ENCODE measurements at places on chromosomes 1 and 21. TPM values are rescaled to one million over a fixed set of nuclear protein-coding genes. Genes with fewer than 3 reads are reported as not detected.

GRCh38 chr1:234649432-234650081 lies 39.6 kb upstream of the IRF2BP2 start:
- H3K36me3 ChIP-seq = no peaks in the 10 kb centered on the region
- no peak for DNase-seq
- no peaks in the 10 kb centered on the region for H3K27me3 ChIP-seq
- no peaks in the 10 kb centered on the region for H3K4me1 ChIP-seq

GRCh38 chr1:114094363-114094634 lies 59.4 kb downstream of the SYT6 start:
- DNase-seq = no peak
- H3K36me3 ChIP-seq = no peaks in the 10 kb centered on the region
- no peak overlapping the region for H3K4me3 ChIP-seq
- peaks cover 3% of the 10 kb centered on the region for H3K27me3 ChIP-seq
- H3K4me1 ChIP-seq = no peaks in the 10 kb centered on the region
- H3K27ac ChIP-seq = no peak overlapping the region

LAPTM5 gene
- total RNA-seq = 229 TPM

GRCh38 chr1:19799230-19800075 lies at the start of gene TMCO4:
TMCO4 (minus strand) TSS chr1:19799916; CDS start chr1:19780758, 19,158 bp downstream.
- peaks cover 12% of the 10 kb centered on the region for H3K36me3 ChIP-seq
- H3K27me3 ChIP-seq = no peaks in the 10 kb centered on the region
- peaks cover 24% of the 10 kb centered on the region for H3K4me1 ChIP-seq
- H3K27ac ChIP-seq = peak within 1 kb of the TSS; percentile 92

PKNOX1 gene
- total RNA-seq = 12.6 TPM

- no peaks in the 10 kb centered on the region for H3K36me3 ChIP-seq
- peaks cover 8% of the 10 kb centered on the region for H3K27me3 ChIP-seq
- DNase-seq = no peak
- no peaks in the 10 kb centered on the region for H3K4me1 ChIP-seq
Observed at GRCh38 chr1:208544794-208545193, 300.6 kb upstream of the PLXNA2 start.

DNA sequence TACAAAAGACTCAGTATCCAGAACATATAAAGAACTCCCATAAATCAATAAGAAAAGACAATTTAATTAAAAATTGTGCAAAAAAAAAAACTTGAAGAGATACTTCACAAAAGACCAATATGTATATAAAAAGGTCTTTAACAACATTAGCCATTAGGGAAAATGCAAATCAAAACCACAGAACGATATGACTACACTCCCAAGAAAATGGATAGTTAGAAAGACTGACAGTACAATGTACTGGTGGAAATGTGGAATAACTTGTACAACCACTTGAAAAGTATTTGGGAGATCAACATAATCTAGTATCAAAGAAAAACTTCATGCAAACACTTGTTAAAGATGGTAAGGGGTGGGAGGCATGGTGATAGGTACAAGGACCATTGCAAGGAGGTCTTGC lies 3.9 kb upstream of the CLCA1 start:
- no peak overlapping the region for H3K4me3 ChIP-seq
- no peak overlapping the region for H3K27ac ChIP-seq
- no peaks in the 10 kb centered on the region for H3K36me3 ChIP-seq

DNA sequence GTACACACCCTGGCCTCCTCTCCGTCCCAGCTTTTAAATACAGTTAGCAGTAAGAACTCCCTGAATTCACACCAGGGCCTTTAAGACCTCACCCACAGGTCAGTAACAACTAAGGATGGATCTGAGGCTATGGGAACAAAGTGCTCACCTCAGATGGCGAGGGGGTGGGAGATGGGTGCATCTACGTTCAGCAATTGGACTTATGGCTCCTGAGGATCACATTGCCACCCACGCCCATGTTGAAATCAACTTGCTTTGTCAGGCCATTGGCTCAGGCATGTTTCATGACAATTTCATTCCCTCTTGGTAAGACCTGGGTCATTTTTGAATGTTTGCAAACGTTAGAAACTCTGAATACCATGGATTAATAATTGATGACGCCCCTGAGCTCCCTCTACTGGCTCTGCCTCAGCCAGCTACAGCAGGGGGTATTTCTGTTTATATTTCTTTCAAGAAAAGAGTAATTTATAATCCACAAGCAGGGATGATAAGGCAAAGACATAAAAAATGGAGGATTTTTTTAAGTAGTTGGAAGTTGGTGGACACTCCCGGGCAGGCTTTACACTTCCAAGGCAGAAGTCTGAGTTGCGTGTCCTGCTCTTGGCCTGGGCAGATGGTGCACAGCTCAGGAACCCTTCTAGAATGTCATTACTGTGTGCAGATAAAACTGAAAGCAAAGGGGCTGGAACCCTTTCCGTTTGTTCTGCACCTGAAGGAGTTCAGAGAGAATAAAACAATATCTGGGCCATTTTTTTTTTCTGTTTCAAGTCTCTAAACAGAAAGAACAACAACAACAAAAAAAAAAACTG lies 13.7 kb upstream of the LBR start:
- peak overlapping the region; percentile 28 for H3K4me3 ChIP-seq
- H3K4me1 ChIP-seq = peaks cover 51% of the 10 kb centered on the region
- H3K27me3 ChIP-seq = no peaks in the 10 kb centered on the region
- no peaks in the 10 kb centered on the region for H3K36me3 ChIP-seq

- no peaks in the 10 kb centered on the region for H3K36me3 ChIP-seq
- no peak for DNase-seq
- no peak overlapping the region for H3K27ac ChIP-seq
- no peak overlapping the region for H3K4me3 ChIP-seq
- H3K4me1 ChIP-seq = peaks cover 1% of the 10 kb centered on the region
Observed at GRCh38 chr1:204970937-204971336, 72.1 kb upstream of the CNTN2 start.

DNA sequence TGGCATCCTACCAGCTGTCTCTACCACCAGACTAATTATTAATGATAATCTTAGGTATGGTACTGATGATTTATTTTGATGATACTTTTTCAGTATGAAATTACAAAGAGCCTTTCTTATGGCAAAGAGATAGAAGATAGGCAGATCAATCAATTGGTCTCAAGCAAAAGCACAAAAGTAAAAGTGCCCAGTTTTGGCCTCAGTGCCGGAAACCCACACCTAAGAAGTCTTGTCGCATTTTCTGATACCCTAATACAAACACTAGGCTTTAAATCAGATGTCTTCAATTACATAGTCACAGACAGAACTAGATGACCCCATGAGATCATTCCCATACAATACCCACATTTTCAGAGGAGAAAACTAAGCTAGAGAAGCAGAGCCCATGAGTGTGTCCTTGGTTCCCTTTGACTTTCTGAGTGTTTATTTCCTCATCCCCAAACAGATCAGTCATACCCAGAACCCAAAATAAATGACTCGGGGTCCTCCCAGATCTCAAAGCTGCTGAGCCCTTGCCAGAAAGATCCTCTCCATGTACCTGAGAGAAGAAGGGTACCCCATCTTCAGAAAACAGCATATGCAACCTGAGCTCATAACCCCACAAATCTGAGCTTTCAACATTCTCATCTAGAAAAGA lies 7.7 kb downstream of the ITPKB start:
- H3K4me1 ChIP-seq = peaks cover 67% of the 10 kb centered on the region
- DNase-seq = no peak
- peaks cover 83% of the 10 kb centered on the region for H3K36me3 ChIP-seq
- H3K27me3 ChIP-seq = no peaks in the 10 kb centered on the region

GRCh38 chr1:228379666-228380065 lies 27.0 kb downstream of the TRIM11 start:
- H3K4me1 ChIP-seq = peaks cover 7% of the 10 kb centered on the region
- DNase-seq = no peak
- H3K36me3 ChIP-seq = no peaks in the 10 kb centered on the region
- no peak overlapping the region for H3K27ac ChIP-seq

- H3K27ac ChIP-seq = no peak overlapping the region
- peaks cover 26% of the 10 kb centered on the region for H3K27me3 ChIP-seq
- H3K4me1 ChIP-seq = no peaks in the 10 kb centered on the region
Observed at GRCh38 chr1:11893907-11894251, 32.3 kb downstream of the KIAA2013 start.

LMX1A gene
- total RNA-seq = not detected

OR14K1 gene
- total RNA-seq = not detected

CC2D1B gene
- 17.1 TPM for total RNA-seq

- DNase-seq = peak; percentile 59
- H3K4me3 ChIP-seq = no peak overlapping the region
- H3K27ac ChIP-seq = peak overlapping the region; percentile 71
Observed at GRCh38 chr1:224726441-224727182, 110.5 kb downstream of the CNIH3 start.

RNU1-2 gene
- total RNA-seq = 820 TPM

DNA sequence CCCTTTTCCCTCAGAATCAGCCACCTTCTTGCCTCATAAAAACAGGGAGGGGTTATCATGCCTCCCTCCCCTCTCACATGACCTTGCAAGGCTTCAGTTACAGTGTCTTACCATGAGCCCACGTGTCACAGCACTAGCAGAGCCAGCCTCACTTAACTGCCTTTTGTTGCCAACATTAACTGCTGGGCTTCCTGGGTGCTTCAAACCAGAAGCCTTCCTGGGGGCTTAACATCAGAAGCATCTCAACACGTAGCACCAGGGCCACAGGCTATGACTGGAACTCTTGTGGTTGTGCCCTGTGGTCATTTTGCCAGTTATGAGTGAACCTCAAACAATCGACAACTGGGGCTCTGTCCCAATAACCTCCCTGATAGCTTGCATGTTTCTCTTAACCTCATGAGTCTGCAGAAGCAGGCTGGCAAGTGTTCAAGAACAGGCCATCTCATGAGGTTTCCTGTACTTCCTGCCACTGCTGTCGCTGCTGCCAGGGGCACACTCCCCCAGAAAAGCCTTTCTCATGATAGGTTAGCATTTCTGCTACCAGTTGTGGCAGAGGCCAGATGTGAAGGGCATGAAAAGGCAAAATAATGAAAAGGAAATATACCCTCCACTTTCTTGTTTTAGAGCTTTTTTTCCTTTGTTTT lies 132.2 kb downstream of the GLUL start:
- peaks cover 27% of the 10 kb centered on the region for H3K4me1 ChIP-seq
- peak; percentile 87 for DNase-seq
- H3K4me3 ChIP-seq = peak overlapping the region; percentile 7
- no peaks in the 10 kb centered on the region for H3K27me3 ChIP-seq
- peak overlapping the region; percentile 94 for H3K27ac ChIP-seq

DNA sequence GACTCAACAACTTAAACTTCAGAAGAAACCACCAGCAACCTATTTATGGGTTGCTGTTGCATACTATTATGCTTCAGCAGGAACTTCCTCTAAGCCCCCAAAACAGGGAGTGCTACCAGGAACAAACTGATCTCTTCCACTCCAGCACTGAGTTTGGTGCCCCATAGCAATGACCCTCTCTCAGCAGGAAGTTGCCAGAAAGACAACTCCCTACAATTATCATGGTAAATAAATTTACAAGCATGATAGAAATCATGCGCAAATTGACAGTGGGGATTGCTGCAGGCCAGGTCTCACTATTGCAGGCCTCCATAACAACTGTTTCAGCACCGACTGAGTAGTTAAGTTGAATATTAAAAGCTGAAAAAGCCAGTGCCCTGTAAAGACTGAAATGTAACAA lies 180.6 kb downstream of the PLA2G4A start:
- H3K27me3 ChIP-seq = peaks cover 2% of the 10 kb centered on the region
- no peaks in the 10 kb centered on the region for H3K36me3 ChIP-seq
- no peaks in the 10 kb centered on the region for H3K4me1 ChIP-seq
- H3K27ac ChIP-seq = no peak overlapping the region
